ENCODE measurements at places on chromosomes 3 and 15.

GRCh38 chr3:47291158-47291753 is 8.5 kb downstream of the KLHL18 start:
- no peak for DNase-seq
- H3K27me3 ChIP-seq, result no peaks in the 10 kb centered on the region
- H3K4me1 ChIP-seq, result peaks cover 12% of the 10 kb centered on the region
- H3K27ac ChIP-seq, result no peak overlapping the region
- no peak overlapping the region for H3K4me3 ChIP-seq
- H3K36me3 ChIP-seq, result peaks cover 15% of the 10 kb centered on the region

GRCh38 chr15:101651554-101652097 is 555 bp downstream of the TM2D3 start:
- H3K4me3 ChIP-seq, result peak overlapping the region; percentile 87
- peaks cover 26% of the 10 kb centered on the region for H3K4me1 ChIP-seq
- DNase-seq, result no peak
- H3K36me3 ChIP-seq, result peaks cover 7% of the 10 kb centered on the region

DNA sequence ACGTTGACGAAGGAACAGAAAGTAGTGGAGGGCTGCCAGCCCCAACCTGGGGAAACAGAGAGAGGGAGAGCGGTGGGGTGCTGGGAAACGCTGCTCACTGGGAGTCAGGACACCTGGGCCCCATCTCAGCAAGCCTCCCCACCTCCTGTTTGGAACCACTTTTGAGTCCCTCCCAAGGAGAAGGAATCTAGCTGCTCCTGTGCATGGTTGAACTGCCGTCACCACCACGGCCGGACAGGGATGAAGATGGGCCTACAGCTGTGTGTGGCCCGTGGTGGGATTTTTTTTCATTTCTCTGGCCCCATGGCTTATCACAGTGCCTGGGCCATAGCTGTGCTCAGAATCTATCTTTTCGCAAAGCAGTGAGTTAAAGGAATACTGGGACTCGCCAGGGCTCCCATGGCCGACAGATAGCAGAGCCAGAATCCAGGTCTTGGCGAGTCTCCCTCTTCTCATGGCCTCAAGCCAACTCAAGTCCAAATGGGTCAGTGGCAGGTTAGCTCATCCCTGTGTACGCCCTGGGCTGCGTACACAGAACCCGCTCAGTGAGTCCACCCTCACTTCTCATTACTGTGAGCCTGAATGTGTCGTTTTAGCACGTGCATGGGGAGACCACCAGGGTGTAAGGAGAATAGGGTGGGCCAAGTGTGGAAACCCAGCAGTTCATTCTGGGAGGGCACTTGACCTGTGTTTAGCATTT is 271.2 kb downstream of the FAM43A start:
- H3K36me3 ChIP-seq, result no peaks in the 10 kb centered on the region
- H3K4me3 ChIP-seq, result no peak overlapping the region
- no peaks in the 10 kb centered on the region for H3K27me3 ChIP-seq

- H3K27ac ChIP-seq, result no peak overlapping the region
- no peaks in the 10 kb centered on the region for H3K4me1 ChIP-seq
- no peak for DNase-seq
- H3K4me3 ChIP-seq, result no peak overlapping the region
These were observed 30.4 kb upstream of the PLAAT1 start for GRCh38 chr3:193210618-193211017.

GRCh38 chr15:82040862-82041261 is 5.0 kb downstream of the MEX3B start:
- no peak overlapping the region for H3K4me3 ChIP-seq
- H3K27me3 ChIP-seq, result peaks cover 9% of the 10 kb centered on the region
- DNase-seq, result no peak
- H3K27ac ChIP-seq, result no peak overlapping the region

- peak overlapping the region; percentile 85 for H3K27ac ChIP-seq
- H3K36me3 ChIP-seq, result peaks cover 4% of the 10 kb centered on the region
- H3K4me3 ChIP-seq, result peak overlapping the region; percentile 94
- H3K4me1 ChIP-seq, result peaks cover 17% of the 10 kb centered on the region
- H3K27me3 ChIP-seq, result peaks cover 3% of the 10 kb centered on the region
These were observed 1.1 kb downstream of the SEC13 start for GRCh38 chr3:10319804-10320203.

- no peaks in the 10 kb centered on the region for H3K27me3 ChIP-seq
- H3K27ac ChIP-seq, result no peak overlapping the region
- no peaks in the 10 kb centered on the region for H3K36me3 ChIP-seq
- peaks cover 2% of the 10 kb centered on the region for H3K4me1 ChIP-seq
- no peak overlapping the region for H3K4me3 ChIP-seq
These were observed 196.3 kb upstream of the LMCD1 start for GRCh38 chr3:8305371-8305770.

- no peak for DNase-seq
- H3K4me1 ChIP-seq, result peaks cover 14% of the 10 kb centered on the region
- H3K36me3 ChIP-seq, result peaks cover 24% of the 10 kb centered on the region
- no peaks in the 10 kb centered on the region for H3K27me3 ChIP-seq
- no peak overlapping the region for H3K4me3 ChIP-seq
These were observed 145.9 kb downstream of the TBL1XR1 start for GRCh38 chr3:177051411-177051810.

DNA sequence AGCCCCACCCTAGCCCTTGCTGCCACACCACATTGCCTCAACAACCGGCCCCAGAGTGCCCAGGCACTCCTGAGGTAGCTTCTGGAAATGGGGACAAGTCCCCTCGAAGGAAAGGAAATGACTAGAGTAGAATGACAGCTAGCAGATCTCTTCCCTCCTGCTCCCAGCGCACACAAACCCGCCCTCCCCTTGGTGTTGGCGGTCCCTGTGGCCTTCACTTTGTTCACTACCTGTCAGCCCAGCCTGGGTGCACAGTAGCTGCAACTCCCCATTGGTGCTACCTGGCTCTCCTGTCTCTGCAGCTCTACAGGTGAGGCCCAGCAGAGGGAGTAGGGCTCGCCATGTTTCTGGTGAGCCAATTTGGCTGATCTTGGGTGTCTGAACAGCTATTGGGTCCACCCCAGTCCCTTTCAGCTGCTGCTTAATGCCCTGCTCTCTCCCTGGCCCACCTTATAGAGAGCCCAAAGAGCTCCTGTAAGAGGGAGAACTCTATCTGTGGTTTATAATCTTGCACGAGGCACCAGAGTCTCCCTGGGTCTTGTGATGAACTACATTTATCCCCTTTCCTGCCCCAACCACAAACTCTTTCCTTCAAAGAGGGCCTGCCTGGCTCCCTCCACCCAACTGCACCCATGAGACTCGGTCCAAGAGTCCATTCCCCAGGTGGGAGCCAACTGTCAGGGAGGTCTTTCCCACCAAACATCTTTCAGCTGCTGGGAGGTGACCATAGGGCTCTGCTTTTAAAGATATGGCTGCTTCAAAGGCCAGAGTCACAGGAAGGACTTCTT is 39.1 kb downstream of the MESD start:
- H3K36me3 ChIP-seq, result peaks cover 7% of the 10 kb centered on the region
- no peaks in the 10 kb centered on the region for H3K4me1 ChIP-seq
- no peak overlapping the region for H3K27ac ChIP-seq
- no peak overlapping the region for H3K4me3 ChIP-seq
- no peak for DNase-seq
- no peaks in the 10 kb centered on the region for H3K27me3 ChIP-seq

GRCh38 chr3:193857996-193858395 is 265.0 kb downstream of the OPA1 start:
- no peak overlapping the region for H3K27ac ChIP-seq
- H3K4me1 ChIP-seq, result peaks cover 2% of the 10 kb centered on the region
- no peaks in the 10 kb centered on the region for H3K36me3 ChIP-seq

GRCh38 chr3:160778480-160778879 is 22.4 kb downstream of the PPM1L start:
- no peak overlapping the region for H3K4me3 ChIP-seq
- H3K27me3 ChIP-seq, result no peaks in the 10 kb centered on the region
- H3K27ac ChIP-seq, result no peak overlapping the region
- H3K36me3 ChIP-seq, result no peaks in the 10 kb centered on the region
- peaks cover 5% of the 10 kb centered on the region for H3K4me1 ChIP-seq

DNA sequence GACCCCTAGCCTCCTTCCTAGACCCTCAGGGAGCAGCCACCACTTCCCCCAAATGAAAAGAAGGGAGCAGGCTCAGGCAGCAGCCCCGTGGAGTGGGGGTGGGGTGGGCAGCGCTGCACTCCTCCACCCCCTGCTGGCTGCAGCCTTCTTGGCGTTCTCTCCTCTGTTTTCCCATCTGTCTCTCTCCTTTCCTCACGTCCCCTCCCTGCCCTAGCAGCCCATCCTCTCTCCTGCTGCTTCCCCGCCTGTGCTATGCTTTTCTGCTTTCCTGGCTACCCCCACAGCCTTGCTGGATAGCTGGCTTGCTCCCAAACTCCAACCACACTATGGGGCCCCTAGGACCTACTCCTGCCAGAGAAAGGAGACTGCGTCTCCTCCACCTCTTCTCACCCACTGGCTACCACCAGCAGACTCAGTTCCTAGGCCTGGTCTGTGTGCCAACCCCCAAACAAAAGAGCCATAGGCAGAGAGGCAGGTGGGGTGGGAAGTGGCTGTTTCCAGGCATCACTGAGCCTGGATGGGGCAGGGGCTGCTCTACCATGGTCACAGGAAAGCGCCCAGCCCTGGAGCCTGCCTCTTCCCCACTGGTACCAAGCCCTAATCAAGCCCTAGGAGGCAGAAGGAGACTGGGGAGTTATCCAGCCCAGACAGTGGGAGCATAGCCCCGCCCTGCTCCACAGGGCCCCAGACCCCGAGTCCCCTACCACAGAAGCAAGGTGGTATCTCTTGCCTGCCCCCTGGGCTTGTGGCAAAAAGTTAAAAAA is 3.4 kb upstream of the DISP2 start:
- H3K36me3 ChIP-seq, result no peaks in the 10 kb centered on the region
- H3K4me1 ChIP-seq, result peaks cover 16% of the 10 kb centered on the region
- H3K27ac ChIP-seq, result no peak overlapping the region
- no peak overlapping the region for H3K4me3 ChIP-seq
- H3K27me3 ChIP-seq, result peaks cover 21% of the 10 kb centered on the region

DNA sequence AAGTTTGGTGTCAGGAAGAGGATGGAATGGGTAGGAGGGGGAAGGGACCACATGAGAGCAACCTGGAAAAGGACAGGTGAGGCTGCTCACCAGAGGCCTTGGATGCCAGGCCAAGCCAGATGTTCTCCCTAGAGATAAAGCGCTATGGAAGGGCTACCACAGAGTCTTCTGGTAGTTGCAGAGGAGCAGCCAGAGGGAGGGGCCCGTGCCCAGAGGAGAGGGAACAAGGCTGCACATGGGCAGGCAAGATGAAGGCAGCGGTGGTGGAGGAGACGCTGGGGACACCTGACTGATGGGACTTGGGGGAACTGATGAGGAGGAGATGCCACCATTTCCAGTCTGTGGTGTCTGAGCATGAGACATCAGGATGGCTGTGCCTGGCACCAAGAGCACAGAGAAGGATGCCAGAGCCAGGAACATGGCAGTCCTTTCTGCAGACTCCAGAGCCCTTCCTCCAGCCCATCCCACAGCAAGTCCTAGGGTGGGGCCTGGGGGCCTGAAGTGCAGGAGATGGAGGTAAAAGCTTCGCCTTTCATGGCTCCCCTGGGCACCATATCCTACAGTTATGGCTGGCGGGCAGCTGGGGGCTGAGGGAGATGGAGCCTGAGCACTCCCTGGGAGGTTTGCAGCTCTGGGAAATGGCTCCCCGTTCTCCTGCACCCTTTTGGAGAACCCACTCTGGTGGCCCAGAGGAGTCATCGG is 103.0 kb downstream of the ETFA start:
- H3K4me3 ChIP-seq, result no peak overlapping the region
- H3K36me3 ChIP-seq, result peaks cover 2% of the 10 kb centered on the region
- no peaks in the 10 kb centered on the region for H3K4me1 ChIP-seq
- no peaks in the 10 kb centered on the region for H3K27me3 ChIP-seq

DNA sequence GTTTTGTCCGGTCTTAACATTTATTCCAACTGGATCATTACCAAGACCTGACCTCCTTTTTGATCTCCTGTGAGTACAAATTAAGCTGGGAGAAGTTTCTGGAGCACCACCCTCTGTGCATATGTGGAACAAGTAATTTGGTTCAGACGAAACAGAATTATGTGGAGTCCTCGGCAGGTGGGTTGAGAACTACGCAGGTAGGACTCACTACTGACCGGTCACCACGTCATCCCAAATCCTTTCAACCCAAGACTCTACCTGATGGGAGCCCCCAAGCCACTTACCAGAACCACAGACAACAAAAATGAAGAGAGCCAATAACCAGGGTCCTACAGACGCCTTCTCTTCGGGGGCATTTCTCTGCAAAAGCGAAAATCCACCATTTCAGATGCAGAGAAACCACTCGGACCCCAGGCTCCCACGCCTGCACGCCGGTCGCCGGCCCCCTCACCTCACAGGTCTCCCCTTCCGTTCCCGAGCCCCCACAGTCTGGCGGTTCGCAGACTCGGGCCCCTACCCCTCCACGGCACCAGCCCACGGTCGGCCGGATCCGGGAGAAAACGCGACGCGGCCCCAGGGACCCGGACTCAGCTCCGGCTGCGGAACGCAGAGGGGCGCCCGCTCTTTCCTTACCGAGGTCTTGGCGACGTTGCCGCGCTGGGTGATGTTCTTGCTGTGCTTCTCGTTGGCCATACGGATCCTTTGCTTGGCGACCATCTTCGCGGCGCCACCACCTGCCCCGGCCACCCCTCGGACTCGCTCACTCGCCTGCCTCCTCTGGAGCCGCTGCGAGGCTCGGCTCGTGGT is 674 bp downstream of the SERP1 start:
- peak overlapping the region; percentile 100 for H3K4me3 ChIP-seq
- peaks cover 26% of the 10 kb centered on the region for H3K36me3 ChIP-seq
- peak overlapping the region; percentile 96 for H3K27ac ChIP-seq
- peaks cover 45% of the 10 kb centered on the region for H3K4me1 ChIP-seq
- no peaks in the 10 kb centered on the region for H3K27me3 ChIP-seq
- DNase-seq, result no peak

- no peaks in the 10 kb centered on the region for H3K36me3 ChIP-seq
- no peak overlapping the region for H3K27ac ChIP-seq
- peaks cover 24% of the 10 kb centered on the region for H3K4me1 ChIP-seq
- H3K4me3 ChIP-seq, result no peak overlapping the region
These were observed 8.7 kb downstream of the ARHGAP31 start for GRCh38 chr3:119302697-119303551.

DNA sequence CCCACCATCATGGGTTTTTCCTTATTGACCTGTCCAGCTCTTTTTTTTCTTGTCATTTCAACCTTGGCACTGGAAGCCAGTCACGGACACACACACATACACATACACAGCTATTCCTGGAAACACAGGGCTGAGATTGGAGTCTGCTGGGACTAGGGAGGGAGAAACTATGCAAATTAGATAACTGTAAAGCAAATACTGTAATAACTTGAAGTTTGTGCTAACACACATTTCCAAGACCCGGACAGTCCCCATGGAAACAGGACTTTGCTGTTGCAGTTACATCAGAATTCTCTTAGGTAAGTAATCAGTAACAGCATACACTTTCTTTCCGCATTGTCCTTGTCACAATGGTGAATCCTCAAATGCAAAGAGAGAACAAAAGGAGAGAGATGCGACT is 304.4 kb downstream of the KBTBD8 start:
- no peaks in the 10 kb centered on the region for H3K27me3 ChIP-seq
- H3K36me3 ChIP-seq, result no peaks in the 10 kb centered on the region
- H3K27ac ChIP-seq, result no peak overlapping the region
- DNase-seq, result no peak
